ENCODE measurements at places on chromosomes 6 and 20.

DNA sequence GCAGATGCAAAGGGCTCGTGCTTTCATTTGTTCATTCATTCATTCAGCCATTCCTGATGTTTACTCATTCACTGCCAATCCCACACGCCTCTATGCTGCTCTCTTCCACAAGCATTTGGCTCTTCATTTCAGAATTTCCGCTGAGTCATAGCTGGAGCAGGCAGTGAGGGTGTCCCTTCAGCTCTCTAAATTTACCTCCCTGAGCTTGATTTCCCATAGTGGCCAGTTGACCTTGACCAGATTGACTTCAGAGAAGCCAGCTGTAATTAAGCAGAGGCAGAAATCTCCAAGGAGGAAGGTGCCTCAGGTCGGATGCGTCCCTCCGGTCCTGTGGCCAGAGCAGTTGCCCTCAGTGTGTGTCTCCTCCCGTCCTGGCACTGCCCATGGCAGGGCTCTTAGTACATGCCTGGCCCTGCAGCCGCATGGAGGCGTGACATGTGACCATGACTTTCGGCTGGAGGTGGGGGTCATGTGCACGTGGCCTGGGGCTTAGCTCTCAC, 267.2 kb upstream of the ECI2 start:
- no peak for DNase-seq

- no peak for DNase-seq
Observed at GRCh38 chr6:143401636-143402370, 48.7 kb downstream of the ADAT2 start.

DNA sequence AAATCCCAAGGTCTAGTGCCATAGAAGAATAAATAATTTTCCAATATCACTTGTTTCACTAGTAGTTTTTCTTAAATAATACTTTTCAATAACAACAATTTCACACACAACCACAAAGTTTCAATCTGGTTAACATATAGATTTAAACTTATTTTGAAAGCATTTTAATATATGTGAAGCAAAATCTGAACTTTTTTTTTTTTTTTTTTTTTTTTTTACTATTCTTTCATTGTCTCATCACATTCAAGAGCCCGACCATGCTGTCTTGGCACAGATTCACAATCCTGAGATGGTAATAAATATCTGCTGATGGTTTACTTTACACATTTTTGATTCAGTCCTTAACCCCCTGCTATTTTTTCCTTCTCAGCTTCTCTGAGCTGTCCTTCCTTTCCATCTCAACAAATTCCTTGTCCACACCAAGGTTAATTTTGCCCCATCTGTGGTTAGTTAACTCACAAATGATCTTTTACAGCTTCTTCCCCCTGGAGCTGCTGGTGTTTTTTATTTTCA, 262.8 kb downstream of the TMEM242 start:
- no peak for DNase-seq

GRCh38 chr6:134596191-134596590, 278.3 kb upstream of the SGK1 start:
- DNase-seq: no peak

GRCh38 chr20:58603721-58604120, 47.4 kb upstream of the STX16 start:
- DNase-seq: no peak

DNA sequence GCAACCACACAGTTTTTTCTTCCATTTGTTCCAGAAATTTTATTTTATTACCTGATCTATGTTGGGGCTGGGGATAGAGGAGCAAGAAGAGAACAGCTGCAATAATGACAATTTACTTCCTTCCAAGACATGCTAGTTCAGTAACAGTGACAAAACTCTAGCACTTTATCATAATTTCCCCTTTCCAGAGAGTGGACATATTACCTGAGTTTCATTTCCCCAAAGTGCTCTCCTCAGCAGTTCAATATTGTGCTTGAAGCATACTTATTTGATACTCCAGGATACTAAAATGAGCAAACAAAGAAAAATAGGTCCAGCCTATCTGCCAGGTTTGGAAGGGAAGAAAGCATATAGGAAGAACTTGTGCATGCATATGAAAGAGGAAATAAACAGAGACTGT, 157.7 kb downstream of the ID4 start:
- no peak for DNase-seq

DNA sequence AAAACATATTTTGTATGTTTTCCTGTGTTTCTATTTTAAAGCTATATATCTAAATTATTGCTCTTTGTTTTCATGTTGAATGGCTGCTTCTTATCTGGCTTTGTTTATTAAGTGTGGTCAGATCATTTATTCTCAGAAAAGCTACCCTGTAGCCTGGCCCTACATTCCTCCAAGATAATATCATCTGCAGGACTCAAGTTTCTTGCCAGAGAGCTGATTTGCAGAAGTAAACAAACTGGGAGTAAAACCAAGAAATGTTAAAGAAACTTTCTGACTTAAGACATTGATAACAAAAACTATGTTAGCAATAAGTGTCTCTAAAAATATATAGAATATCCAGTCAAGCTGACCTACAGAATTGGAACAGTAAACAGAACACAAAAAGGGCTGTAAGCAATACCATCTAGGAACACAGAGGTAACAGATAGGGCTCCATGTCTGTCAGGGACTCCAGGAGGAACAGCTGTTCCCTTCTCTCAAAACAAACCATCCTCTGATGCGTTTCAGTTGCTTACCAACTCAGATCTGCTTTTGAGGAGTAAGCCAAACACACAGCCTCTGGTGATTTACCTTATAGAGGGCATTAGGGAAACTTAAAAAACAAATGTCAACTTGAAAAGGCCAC, 17.5 kb upstream of the CEP85L start:
- peak; percentile 22 for DNase-seq

GRCh38 chr6:144148886-144149285, 1.4 kb upstream of the STX11 start:
- DNase-seq: no peak

DNA sequence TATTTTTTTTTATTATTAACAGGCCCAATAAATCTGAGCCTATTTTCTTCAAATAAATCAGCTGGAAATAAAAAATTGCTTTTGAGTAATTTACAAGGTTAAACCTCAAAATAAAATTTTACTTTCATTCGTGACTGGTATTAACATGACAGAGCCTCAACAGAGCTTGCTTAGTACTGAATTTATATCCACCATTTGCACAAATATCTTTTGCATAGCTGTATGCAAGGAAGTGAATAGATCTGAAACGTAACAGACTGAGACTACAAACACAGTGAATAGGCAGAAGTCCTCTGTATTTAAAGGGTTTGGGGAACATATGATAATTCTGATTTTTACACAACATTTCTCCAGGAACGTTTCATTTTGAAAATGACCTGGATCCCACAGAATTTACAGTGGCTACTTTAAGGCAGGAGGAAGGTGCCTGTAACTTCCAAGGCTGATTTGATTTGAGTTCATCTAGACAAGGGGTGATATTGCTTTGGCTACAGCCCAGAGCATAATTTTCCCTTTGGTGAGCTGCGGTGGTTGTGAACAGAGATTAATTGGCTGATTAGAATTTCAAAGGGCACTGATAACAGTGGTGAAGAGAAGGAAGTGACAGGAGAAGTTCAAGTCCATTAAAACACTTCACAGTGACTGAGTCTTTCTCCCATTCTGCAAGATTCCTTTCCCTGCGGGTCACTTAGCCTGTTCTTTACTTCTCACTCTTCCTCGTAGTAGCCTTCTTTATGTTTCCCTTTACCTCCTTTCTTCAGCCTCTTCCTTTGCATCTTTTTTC, 121.2 kb upstream of the SASH1 start:
- DNase-seq: no peak

DNA sequence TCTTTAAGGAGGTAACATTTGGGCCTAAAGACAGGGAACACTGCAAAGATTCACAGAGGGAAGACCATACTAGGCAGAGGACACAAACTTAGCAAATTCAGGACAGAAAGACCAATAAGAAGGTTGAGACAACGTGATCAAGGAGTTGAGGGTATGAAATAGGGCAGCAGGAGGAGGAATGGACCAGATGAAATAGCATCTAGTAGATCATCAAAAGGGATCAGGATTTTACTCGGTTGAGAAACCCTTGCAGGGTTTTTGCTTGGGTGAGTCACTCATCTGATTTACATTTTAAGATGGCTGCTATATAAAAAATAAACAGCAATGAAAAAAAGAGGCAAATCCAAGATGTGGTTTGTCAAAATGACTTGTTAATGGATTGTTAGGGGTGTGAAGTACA, 4.7 kb downstream of the BCLAF1 start:
- no peak for DNase-seq

DNA sequence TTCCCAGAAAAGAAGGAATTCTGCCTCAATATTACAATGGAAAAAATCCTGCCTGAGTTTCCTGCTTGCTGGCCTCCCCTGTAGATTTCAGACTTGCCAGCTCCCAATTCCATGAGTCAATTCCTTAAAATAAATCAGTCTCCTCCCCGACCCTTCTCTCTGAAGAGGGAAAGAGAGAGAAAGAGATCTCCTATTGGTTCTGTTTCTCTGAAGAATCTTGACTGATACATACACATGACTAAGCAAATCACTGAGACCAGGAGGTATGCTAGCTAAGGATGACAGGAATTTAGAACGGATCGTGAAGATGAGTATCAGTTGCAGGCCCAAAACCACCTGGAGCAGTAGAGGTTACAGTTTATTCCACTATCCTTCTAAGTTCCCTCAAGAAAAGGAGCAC, 11.3 kb upstream of the RBM24 start:
- DNase-seq: no peak

GRCh38 chr20:57025666-57026224, 240.7 kb downstream of the BMP7 start:
- no peak for DNase-seq

DNA sequence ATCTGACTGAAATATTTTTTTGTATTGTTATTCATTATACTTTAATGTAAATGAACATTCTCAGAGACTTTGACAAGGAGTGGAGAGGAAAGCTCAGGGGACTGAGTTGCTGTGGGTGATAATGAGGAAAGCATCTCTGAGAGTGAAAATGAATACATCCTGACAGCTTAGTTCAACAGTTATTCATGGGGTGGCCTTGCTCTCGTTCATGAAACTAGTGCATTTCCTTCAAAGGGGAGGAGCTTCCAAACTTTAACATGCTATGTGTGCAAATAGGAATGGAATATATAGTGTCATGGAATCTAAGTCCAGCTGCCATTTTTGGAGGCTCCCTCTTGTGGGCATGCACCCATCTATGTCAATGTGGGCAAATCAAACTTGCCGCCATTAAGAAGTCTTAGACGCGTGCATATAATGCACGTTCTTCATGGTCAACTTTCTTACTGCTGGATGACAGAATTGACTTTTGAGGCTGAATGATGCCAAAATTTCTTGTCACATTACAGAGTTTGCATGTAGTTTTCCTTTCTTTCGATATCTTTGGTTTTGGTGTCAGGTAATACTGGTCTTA, 124.3 kb upstream of the TMEM170B start:
- no peak for DNase-seq

- DNase-seq: peak; percentile 57
Observed at GRCh38 chr6:158589366-158589765, 29.5 kb downstream of the TMEM181 start.

GRCh38 chr6:159126590-159126989, 42.6 kb upstream of the FNDC1 start:
- no peak for DNase-seq

DNA sequence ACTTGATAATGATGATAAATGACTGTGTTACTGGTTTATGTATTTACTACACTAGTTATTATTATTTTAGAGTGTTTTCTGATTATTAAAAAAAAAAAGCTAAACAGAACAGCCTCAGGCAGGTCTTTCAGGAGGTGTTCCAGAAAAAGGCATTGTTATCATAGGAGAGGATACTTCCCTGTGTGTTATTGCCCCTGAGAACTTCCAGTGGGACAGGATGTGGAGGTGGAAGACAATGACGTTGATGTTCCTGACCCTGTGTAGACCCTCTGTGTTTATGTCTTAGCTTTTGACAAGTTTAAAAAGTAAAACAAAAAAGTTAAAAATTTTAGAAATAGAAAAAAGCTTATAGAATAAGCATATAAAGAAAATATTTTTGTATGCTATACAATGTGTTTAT, 49.1 kb downstream of the NCOA7 start:
- DNase-seq: no peak

DNA sequence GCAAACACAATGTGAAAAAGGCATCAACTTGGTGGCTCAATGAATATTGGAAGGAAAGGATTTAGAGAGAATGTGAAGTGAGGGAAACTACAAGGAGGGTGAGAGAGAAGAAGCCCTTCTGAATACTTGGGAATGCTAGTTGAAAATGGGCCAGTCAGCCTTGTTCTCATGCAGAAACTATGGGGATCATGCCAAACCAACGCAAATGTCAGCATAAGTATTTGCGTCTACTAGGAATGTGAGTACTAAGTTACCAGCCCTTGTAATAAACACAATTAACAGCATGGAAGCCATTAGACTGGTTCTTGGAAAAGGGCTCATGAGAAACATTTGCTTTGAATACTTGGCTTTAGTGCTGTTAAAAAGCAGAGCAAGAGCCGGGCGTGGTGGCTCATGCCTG, 54.9 kb upstream of the AIG1 start:
- DNase-seq: no peak

DNA sequence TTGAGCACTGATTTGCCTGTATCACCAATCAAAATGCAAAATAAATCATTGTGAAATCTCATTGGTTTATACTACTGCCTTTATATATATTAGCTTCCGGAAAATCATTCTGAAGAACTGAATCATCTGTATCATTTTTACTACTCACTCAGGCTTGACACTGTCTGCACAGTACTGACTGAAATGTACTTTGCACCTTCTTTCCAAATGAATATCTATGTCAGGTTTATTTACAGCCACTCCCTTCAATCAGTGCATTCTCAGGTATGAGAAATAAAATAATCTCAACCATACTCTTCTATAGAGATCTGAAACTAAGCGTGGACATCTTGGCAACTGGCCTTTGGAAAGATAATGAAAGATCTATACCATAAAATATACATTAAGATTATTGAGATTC, 2.7 kb downstream of the KHDRBS2 start:
- no peak for DNase-seq

DNA sequence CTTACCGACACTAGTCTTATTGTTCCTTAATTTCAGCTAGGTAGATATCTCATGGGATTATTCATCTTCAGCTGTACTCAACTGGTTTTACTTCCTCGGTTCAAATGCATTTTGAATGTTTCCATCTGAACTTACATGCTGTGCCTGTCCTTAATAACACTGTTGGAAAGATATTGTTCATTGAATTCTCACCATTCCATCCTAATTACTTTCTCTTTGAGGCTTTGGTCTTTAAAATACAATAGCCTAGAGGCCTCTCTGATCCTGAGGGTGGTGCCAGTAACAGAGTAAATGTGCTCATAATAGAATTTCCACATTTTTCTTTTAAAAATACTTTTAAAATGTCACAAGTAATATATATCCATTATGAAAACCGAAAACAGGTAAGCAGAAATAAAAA, 54.0 kb downstream of the IL20RA start:
- no peak for DNase-seq
